ENCODE measurements at places on chromosomes 3 and 15. TPM values are rescaled to one million over a fixed set of nuclear protein-coding genes. Genes with fewer than 3 reads are reported as not detected.

GRCh38 chr15:53129121-53129904 is 339.2 kb upstream of the ONECUT1 start:
- H3K4me3 ChIP-seq = no peak overlapping the region
- peaks cover 5% of the 10 kb centered on the region for H3K27me3 ChIP-seq
- no peak overlapping the region for H3K27ac ChIP-seq
- H3K36me3 ChIP-seq = no peaks in the 10 kb centered on the region
- DNase-seq = no peak

ITIH1 gene
- not detected for total RNA-seq

MGA gene
- total RNA-seq = 46.6 TPM

GPR15 gene
- 43.2 TPM for total RNA-seq

EIF3J gene
- total RNA-seq = 52.7 TPM

Measured in T-helper 17 cell (primary cell).